ENCODE measurements at places on chromosomes 7 and 10.

DNA sequence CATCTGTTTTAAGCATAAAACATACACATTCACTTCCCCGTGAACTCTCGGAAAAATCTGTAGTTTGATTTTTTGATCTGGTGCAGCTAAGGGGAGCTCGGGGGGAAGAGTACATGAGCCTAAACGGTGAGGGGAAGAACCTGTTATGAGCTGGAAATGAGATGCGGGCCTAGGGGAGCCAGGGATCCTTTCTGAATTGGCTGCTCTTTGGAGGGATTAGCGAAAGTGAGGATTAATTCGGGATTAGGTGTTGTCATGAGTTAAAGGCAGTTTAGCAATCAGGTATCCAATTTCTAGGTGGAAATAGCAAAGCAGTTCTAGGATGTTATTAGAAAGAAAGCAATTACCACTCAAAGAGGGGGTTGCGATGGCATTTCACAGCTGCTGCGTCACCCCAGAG, 51.1 kb upstream of the ADARB2 start:
- no peak for DNase-seq

DNA sequence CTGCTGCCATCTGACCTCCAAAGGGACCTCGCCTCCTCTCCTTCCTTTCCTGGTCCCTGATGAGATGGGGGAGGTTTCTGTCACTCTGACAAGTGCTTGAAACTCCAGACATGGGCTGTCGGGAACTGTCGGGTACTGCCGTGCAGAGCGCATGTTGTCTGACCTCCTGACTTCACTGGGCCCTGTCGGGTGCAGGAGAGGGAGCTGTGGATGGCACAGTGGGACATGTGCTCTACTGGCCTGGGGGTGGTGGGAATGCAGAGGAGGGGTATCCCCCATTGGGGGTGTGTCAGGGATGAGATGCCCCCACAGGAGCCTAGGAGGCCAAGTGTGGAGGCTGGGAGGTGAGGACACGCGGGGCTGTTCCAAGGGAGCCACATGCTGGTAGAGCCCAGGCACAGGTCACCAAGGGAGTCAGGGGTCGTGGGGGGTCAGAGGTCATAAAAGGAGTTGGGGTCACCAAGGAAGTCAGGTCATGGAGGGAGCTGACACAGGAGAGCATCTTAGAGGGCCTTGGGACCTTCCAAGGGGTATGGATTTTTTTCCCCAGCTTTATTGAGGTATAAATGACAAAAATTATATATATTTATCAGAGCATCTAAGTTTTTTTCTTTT, 30.9 kb downstream of the TMEM120A start:
- DNase-seq, result no peak

DNA sequence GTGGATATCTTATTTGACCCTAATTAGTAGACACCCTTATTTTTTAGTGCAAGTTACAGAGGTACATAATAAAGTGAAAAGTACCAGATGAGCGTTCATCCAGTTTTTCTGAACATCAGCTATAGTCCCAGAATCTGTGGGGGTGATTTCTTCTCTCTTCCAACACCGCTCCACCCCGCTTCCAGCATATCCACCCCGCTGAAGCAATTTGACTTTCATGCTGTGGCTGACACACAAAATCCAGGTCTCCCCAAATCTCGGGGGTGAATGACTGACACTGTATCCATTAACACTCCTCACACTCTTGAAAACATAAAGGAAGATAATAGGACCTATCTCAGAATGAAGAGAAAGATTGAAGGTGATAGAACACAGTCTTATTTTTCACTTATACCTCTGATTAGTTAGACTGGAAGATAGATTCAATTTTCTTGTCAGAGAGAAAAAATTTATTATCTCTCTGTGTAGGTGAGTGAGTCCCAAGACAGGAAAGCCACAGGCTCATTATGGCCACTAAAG, 143.4 kb downstream of the ANLN start:
- DNase-seq, result no peak

DNA sequence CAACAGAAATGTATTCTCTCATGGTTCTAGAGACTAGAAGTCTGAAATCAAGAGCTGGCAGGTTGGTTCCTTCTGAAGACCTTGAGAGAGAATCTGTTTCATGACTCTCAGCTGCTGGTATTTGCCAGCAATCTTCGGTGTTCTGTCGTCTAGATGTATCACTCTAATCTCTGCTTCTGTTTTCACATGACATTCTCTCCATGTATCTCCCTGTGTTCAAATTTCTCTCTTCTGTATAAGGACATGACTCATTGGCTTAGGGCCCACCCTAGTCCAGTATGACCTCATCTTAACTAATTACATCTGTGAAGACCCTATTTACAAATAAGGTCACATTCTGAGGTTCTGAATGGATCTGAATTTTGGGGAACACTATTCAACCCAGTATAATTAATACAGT, 82.3 kb downstream of the ANKRD7 start:
- DNase-seq, result no peak

DNA sequence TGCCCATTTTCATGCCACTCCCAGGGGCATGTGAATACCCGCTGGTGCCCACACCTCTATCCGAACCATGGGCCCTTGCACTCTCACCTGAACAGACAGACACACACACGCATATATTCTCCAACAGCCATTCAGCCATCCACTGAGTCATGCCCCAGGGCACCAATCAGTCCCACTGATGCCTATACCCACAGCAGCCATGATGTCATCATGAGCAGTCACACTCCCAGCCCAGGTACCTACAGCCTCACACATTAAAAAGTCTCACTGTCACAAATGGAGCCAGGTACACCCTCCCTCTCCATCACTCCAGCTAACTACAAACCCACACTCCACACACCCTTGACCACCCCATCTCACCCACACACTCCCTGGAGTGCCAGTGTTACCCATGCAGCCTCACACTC, 12.2 kb downstream of the VSIR start:
- DNase-seq, result no peak

DNA sequence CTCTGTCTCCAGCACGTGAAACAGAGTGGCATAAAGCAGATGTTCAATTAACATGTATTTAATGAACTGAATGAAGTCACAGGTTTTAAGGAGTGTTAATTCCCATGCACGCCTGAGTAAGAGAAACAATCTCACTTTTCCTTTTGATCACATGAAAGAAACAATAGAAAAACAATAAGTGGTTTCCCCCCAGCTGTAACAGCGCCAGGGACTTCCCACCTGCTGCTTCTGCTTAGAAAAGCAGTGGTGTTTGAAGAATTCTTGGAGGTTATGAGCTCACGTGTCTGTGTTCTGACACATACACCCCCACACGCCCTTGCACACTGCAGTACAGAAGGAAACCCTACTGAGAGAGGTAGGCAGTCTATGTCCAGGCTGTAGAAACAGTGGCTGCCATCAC, 51.3 kb upstream of the FRMD4A start:
- no peak for DNase-seq

DNA sequence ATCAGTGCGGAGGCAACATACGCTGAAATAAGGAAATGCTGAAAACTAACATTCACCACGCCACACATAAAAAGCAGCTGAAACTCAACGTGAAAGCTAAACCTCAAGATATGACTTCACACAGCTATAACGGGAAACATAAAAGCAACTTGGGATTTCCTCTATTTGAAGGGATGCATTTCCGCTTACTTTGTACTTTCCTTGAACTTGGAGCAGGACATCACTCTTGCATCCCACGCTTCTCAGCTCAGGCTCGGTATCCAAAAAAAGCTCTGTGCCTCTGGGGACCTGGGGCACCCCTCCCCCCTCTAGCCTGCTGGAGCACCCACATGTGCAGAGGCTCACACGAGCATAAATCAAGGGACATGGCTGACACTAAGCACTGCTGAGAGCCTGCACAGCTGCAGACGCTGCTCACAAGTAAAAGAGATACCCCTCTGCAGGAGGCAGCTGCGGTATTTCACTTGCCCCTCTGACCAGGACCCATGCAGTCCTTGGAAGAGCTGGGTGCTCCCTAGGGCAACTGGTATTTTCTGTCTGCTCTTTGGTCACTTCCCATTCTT, 34.2 kb downstream of the PARD3 start:
- no peak for DNase-seq

DNA sequence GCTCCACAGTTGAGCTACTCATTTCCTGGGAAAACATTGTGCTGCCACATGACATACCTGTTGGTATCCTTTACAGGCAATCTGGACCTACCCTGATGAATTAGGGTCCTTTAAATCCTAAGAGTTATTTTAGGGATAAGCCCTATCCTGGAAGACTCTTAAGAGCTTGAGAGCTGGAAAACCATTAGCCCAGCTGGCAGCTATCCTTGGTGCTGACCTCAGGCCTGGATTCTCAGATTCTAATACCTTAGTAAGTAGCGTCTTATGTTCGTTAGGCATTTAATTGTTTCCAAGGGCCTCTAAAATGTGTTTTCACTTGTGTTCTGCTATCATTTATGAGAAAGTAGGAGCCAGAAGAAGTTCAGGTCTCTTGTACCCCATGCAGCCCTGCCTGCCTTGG, 93.0 kb upstream of the SORCS3 start:
- no peak for DNase-seq

- DNase-seq, result no peak
Observed at GRCh38 chr7:151728286-151728660, 148.6 kb downstream of the PRKAG2 start.

- DNase-seq, result no peak
Observed at GRCh38 chr7:127389321-127389720, 3.2 kb downstream of the ZNF800 start.

- peak; percentile 52 for DNase-seq
Observed at GRCh38 chr7:26346611-26347203, 55.0 kb downstream of the SNX10 start.

DNA sequence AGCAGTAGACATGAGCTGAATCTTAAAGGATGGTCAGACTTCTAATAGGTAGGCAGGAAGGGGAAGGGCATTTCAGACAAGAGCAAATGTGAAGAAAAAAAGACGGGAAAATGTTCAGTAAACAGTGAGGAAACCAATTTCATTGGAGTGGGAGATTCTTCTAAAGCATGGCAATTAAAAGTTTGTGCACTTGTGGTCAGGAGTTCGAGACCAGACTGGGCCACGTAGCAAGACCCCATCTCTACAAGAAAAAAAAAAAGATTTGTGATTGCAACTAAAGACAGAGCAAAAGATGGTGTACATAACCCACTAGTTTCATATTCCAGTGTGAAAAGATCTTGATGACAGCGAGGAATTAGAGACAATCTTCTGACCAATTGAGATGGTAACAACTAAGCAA, 41.7 kb downstream of the CCDC71L start:
- DNase-seq, result no peak

- DNase-seq, result no peak
Observed at GRCh38 chr10:23718946-23719345, 280.1 kb downstream of the OTUD1 start.

DNA sequence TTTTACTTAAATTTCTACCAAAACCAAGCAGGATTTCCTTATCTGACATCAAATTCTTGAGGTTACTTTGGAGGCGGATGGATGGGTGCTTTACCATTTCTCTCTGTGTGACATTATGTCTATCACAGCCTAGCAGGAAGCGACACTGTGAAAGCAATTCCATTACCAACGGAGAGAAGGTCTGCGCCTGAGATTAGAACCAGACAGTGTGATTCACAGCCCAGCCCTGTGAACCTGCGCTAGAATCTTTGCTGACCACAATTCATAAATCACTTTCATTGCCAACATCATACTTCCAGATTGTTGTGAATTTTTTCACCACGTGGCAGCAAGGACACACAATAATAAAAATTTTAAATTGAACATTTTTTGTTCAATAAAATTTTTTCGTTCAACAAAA, 126.5 kb downstream of the CUBN start:
- DNase-seq, result no peak

- no peak for DNase-seq
Observed at GRCh38 chr10:101230183-101230917, 1.1 kb upstream of the LBX1 start.

DNA sequence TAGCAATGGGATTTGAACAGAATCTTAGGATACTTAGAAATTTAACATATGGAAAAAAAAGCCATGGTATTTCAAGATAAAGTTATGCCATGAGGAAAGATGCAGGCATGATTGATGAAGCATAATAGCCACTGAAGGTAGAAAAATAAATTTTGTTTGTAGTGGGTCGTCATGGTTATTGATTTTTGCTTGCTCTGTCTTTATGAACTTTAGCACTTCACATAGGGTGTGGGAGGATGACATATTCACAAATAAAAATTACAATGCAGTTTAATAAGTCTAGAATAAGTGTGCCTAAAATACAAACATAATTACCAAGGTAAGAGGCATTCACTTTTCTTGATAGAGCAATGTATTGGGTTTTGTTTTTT, 129.1 kb upstream of the SEMA3E start:
- DNase-seq, result no peak

GRCh38 chr7:16044645-16045044, 358.2 kb upstream of the MEOX2 start:
- DNase-seq, result no peak

- DNase-seq, result no peak
Observed at GRCh38 chr7:131999193-131999592, 442.8 kb upstream of the PODXL start.

All from left colon (tissue), 2 donors.